ENCODE measurements at places on chromosomes 13 and 19.

- no peak for DNase-seq
These were observed 11.3 kb downstream of the ZFR2 start for GRCh38 chr19:3857449-3858003.

- no peak for DNase-seq
These were observed 511.9 kb upstream of the KLF12 start for GRCh38 chr13:74646091-74646490.

GRCh38 chr13:101490406-101491015, 38.0 kb downstream of the ITGBL1 start:
- no peak for DNase-seq

DNA sequence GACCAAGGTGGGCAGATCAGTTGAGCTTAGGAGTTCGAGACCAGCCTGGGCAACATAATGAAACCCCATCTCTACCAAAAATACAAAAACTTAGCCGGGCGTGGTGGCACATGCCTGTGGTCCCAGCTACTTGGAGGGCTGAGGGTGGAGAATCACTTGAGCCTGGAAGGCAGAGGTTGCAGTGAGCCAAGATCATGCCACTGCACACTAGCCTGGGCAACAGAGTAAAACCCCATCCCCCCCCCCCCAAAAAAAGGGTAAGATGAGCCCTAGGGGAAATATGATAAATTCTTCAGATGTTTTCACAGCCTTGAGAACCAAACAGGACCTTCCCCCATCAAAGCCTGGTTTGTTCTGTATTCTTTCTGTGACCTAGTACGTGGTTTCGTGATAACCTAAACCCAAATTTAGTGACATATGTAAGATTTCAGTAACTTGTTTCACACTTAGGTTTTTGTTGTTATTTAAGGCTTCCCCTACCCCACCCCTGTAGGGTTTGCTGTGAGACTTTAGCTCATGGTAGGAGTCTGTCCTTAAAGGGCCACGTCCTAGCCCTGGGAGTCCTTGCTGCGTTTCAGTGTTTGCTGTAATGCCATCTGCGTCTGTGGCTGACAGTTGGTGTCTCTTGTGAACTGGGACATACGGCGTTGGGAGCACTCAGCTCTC, 49.6 kb downstream of the MYO9B start:
- no peak for DNase-seq

- peak; percentile 10 for DNase-seq
These were observed at the start of gene AKAP11 for GRCh38 chr13:42272115-42272803. TSS of gene AKAP11 (plus strand) at chr13:42272152. CDS start at chr13:42286349, 14,197 bp downstream.

GRCh38 chr19:19610376-19611202, 7.9 kb downstream of the PBX4 start:
- DNase-seq = no peak
